GM23248 (cell line): ENCODE measurements at places on chromosomes 6 and 20. TPM values are rescaled to one million over a fixed set of nuclear protein-coding genes. Genes with fewer than 3 reads are reported as not detected.

The ANGPT4 gene
- not detected in 2 replicates for total RNA-seq

The LY6G6D gene
- not detected in 2 replicates for total RNA-seq

The TINAG gene
- not detected in 2 replicates for total RNA-seq

The TMC2 gene
- total RNA-seq = not detected in 2 replicates

The MUC22 gene
- not detected in 2 replicates for total RNA-seq

The LPA gene
- not detected in 2 replicates for total RNA-seq

The PDSS2 gene
- total RNA-seq = 10.3 and 12.5 TPM in 2 replicates

The GABRR1 gene
- not detected in 2 replicates for total RNA-seq

The EPPIN gene
- total RNA-seq = not detected in 2 replicates

The GTSF1L gene
- total RNA-seq = not detected in 2 replicates

The SYCP2L gene
- not detected in 2 replicates for total RNA-seq

The NELFE gene
- total RNA-seq = 62.9 and 77.9 TPM in 2 replicates

The TUBB2B gene
- 8.5 and 10.4 TPM in 2 replicates for total RNA-seq

The RRAGD gene
- total RNA-seq = not detected in 2 replicates

The CALHM5 gene
- total RNA-seq = 8.2 and 9.8 TPM in 2 replicates

The ABHD12 gene
- total RNA-seq = 48.6 and 50.6 TPM in 2 replicates

The RGS17 gene
- total RNA-seq = 0.25 and 1.1 TPM in 2 replicates

The FRS3 gene
- 3.0 and 3.4 TPM in 2 replicates for total RNA-seq

The C4B gene
- 4.5 and 6.4 TPM in 2 replicates for total RNA-seq

The SEL1L2 gene
- not detected in 2 replicates for total RNA-seq

The BTNL2 gene
- not detected in 2 replicates for total RNA-seq

The PRPH2 gene
- total RNA-seq = 1.5 TPM in 2 replicates

The C20orf202 gene
- not detected in 2 replicates for total RNA-seq

The ADGB gene
- not detected in 2 replicates for total RNA-seq

The PSORS1C2 gene
- not detected in 2 replicates for total RNA-seq

The FAM217A gene
- not detected in 2 replicates for total RNA-seq

The LRRN4 gene
- not detected in 2 replicates for total RNA-seq

The NKX2-2 gene
- not detected in 2 replicates for total RNA-seq

The SLA2 gene
- not detected in 2 replicates for total RNA-seq

The ZKSCAN4 gene
- total RNA-seq = 3.7 and 4.2 TPM in 2 replicates
